Fibroblast of skin of right quadriceps (primary cell): ENCODE measurements at places on chromosomes 1 and 21.

DNA sequence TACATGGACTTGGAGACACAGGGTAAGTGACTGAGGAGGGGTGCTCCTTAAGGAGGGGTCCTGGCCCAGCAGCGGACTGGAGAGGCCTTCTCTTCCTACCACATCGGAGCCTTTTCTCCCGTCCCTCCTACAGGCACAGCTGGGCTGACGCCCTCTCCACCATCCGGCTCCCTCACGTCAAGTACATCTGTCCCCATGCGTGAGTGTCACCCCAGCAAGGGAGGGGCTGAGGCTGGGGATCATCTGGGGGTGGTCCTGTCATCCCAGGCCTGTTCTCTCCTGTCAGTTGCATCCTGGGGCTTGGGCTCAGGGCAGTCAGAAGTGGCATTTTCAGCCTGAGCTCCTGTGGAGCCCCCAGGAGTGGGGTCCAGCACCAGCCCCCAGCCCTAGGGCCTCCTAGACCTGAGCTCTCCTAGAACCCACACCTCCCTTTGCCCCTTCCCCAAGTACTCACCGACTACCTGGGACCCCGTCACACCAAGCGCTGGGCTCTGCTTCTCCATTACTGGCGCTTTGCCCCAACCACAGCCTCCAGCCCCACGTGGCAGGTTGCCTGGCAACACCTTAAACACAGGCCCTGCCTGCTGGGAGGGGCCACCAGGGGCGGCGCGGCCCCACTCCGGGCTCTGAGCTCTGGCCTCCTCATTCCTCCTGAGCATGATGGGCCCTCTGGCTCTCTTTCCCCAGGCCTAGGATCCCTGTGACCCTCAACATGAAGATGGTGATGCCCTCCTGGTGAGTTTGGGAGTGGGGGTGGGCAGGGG is 2.3 kb downstream of the LYPLA2 start:
- DNase-seq: peak; percentile 35

- DNase-seq: no peak
These were observed 27.2 kb upstream of the SHISA4 start for GRCh38 chr1:201861448-201861847.

DNA sequence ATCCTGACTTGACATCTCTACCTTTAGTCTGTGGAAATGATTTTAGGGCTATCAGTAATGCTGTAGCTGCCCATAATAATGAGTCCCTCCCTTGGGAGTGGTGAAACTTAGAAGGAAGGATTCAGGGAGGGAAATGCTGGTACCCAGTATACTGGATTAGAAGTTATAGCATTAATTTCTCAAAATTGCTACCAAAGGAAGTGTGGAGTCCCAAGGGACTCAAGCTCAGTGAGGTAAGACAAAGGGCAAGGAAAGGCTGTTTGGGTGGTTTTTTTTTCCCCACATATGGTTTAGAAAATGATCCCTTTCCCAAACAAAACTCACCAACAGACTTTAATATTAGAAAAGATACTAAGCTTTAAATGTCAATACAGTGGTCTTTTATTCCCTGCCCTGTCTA is 99.9 kb downstream of the CD247 start:
- DNase-seq: no peak

GRCh38 chr1:228275430-228276173 is 67.8 kb downstream of the OBSCN start:
- DNase-seq: peak; percentile 87

- DNase-seq: peak; percentile 93
These were observed 86.6 kb downstream of the TM2D1 start for GRCh38 chr1:61638296-61638695.

DNA sequence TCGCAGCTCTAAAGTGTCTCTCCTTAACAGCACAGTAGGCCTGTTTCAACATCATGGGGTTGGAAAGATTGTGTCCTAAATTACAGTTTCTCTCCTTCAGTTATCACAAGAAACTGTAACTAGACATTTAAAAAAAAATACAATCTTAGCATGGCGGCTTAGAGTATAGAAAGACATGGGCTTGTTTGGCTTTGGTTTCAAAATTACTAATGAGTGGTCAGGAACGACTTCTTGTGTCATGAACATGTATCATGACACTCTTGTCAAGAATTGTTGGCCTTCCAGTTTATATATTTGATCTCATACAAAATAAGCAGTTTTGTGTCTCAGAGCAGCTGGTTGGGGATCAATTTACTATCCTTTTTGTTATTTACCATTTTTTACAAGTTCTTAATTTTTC is 2.1 kb downstream of the GJA8 start:
- no peak for DNase-seq

GRCh38 chr1:172238965-172239364 is 181.5 kb upstream of the C1orf105 start:
- DNase-seq: no peak

- no peak for DNase-seq
These were observed 1.1 kb downstream of the SGIP1 start for GRCh38 chr1:66535061-66535460.

- DNase-seq: peak; percentile 49
These were observed 108.2 kb downstream of the TIAM1 start for GRCh38 chr21:31235671-31236450.

DNA sequence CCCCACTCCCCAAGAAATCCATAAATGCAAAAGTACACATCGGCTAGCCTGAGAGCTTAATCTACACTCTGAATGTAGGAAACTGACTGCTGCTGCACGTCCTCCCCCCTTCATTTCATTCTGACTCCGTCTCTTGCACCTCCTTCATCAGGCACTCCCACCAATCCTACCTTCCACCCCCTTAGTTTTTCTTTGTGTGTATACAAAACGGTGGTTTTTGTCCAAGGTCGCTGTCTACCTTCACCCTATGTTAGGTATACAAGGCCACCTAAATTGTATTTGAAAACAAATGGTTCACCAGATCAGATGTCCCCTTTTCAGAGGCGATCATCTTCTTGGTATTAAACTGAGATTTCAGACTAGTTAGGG is 1.9 kb downstream of the WDR26 start:
- no peak for DNase-seq

- no peak for DNase-seq
These were observed 160.1 kb upstream of the PKN2 start for GRCh38 chr1:88523854-88524528.

- peak; percentile 13 for DNase-seq
These were observed 5.5 kb upstream of the FMO2 start for GRCh38 chr1:171179318-171180227.

DNA sequence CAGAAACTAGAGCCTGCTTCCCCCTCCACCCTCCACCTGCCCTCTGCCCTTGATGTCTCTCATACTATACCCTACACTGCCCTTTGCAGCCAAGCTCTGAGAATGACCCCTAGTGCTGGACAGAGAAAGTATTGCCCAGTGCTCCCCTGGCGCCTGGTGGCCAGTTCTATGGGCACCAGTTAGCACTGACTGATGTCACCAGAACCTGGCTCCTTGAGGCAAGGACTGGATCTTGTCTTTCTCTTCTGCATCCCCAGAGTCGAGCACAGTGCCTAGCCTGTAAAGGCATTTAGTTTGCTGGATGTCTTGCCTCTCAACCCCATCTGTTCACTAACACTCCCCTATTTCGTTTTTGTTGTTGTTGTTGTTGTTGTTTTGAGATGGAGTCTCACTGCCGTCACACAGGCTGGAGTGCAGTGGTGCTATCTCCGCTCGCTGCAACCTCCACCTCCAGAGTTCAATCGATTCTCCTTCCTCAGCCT is 5.9 kb downstream of the PHLDA3 start:
- no peak for DNase-seq

DNA sequence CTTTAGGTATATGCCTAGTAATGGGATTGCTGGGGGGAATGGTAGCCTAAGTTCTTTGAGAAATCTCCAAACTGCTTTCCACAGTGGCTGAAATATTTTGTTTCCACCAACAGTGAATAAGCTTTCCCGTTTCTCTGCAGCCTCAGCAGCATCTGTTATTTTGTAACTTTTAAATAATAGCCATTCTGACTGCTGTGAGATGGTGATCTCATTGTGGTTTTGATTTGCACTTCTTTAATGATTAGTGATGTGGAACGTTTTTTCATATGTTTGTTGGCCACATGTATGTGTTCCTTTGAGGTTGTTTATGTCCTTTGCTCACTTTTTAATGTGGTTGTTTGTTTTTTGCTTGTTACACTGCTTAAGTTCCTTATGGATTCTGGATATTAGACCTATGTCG is 237.4 kb downstream of the CENPF start:
- peak; percentile 89 for DNase-seq
